ENCODE measurements at places on chromosomes 7 and 10.

DNA sequence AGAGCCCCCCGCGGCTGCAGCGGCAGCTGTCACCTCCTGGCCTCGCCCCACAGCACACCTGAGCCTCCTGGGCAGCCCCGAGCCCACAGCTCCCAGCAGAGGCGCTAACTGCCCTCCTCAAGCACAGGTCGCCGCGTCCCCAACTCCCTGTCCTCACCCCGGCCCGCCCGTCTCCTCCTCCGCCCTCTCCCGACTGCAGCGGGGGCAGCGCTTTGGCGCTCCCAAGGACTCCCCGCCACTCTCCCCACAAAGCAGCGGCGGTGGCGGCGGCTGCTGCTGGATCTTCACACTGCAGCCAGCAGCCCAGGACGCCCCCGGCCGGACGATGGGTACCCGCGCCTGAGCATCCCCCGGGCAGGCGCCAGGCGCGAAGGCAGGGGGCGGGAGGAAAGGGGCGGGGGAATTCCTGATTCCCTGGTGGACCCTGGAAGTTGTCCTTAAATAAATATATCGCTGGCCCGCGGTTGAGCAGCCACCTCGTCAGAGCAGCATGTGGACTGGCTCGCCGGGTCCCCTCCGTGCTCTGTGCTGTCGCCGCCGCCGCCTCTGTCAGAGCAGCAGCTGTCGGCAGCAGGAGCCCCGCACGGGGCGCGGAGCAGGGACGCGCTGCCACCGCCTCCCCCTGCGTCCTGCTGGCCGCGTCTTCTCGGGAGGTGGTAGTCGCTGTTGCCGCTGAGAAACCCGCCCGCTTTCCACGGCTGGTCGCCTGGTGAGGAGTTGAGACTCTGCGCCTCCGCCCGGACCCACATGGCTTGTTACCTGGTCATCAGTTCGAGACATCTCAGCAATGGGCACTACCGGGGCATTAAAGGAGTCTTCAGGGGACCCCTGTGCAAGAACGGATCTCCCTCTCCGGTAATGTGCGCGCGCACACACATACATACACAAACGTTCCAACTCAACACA is at the start of gene ZNF804B:
Gene ZNF804B (plus strand): TSS at position 471 of the 906 bp plus-strand sequence. CDS start 277 bp downstream, at position 748.
- no peak for DNase-seq

GRCh38 chr10:78563314-78563713 is 505.5 kb upstream of the ZMIZ1 start:
- no peak for DNase-seq

DNA sequence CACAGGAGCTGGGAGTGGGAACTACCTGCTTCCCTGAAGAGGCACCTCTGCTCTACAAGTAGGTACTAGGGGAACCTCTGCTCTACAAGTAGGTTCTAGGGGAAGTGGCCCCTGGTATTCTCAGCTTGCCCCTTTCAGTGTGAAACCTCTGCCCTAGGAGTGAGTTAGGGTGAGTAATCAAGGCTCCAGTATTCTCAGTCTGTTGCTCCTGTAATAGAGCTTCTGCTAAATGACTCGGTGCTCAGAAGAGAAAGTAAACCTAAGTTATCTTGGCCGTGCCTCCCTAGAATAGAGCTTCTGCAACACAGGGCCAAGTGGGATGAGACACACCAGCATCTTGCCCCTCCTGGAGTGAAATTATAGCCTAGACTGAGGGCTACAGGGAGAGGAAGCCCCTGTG is 13.4 kb upstream of the RASSF4 start:
- no peak for DNase-seq

DNA sequence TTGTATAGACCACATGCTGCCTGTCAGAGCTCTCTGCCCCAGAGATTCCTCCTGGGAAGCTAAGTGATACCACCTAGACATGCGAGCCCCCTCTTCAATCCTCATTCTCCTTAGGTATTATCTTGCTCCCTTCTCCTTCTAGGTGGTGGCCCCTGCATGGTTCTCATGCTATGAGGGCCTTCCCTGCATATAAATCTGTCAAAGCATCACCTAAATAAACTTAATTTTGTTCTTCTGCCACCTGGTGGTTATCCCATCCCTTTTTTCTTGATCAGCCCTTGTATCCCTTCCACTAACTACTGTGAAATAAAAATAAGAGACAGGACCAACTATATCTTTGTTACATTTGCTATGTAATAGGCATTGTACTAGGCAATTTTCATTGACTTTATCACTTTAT is 242.1 kb downstream of the CDC14C start:
- DNase-seq, result no peak

DNA sequence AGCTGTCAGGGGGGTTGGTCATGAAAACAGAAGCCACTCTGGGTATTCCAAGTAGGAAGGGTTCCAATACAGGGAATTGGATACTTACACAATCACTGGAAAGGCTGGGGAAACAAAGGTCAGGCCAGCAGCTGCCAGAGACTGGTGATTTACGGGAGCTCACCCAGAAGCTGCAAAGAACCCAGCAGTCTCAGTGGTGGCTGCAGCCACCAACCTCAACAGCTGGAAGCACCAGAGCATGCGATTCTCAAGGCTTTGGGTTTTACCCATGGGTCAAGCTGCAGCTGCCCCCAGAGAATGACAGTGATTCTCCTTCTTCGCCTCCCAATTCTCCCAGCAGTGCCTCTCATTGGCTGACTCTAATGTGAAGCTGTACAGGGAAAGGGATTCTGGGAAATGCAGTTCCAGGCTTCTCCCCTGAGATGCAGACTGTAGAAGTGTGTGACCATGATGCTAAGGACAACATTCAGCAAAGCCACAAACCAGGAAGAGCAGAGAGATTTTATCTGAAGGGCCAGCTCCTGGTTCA is 107.2 kb upstream of the TCF7L2 start:
- peak; percentile 26 for DNase-seq

DNA sequence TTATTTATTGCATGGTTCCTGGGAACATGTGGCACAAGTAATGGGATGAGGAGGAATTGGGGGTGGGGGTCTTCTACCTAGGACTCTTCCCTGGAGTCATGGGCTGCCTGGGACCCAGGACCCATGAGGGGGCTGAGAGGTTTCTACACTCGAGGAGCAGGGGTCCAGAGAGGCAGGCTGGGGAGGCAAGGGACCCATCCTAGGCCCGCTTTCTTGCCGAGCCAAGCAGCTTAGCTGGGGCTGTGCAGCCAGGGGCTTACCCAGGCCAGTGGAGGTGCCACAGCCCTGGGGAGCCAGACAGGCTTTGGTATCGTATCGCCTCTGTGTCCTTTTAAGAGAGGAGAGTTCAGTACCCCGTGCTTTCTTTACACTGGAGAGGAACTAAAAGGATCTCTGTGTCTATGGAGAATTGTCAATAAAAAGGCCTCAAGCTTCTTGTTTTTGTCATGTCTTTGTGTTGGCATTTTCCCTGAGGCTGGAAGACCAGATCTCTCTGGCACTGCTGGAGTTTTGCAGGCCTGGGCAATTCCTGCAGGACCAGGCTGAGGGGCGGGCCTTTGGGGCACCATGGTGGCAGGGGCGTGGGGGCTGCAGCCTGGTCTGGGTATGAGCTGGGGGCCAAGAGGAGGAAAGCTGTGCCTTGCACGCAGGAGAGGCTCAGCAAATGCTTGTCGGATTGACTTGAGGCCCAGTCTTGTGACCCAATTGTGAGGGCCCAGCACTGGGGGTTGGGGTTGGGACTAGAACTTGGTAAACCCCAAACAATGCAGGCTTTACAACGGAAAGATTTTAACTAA is 11.1 kb downstream of the SFRP5 start:
- no peak for DNase-seq

DNA sequence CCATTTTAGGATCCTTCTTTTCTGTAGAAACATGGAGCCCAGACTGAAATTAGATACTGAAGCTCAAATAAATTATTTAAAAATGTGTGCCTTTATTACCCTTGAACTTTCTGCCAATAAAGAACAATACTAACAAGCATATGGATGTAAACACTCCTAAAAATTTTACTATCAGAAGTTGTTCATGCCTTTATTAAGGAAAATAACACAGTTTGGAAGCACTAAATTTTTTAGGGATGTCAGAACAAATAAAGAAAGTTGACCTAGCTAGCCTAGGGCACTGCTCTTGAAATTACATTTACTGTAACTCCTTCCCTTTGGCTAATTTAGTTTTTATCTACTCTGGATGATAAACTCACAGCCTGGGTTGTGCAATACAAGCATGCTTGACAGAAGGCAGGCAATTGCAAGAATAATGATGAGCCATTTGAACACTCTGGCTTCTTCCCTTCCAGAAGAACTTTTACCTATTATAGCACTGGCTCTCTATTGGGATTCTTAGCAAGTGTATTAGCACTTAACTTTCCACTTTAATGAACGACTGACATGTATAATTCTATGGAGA is 351.7 kb upstream of the C7orf33 start:
- no peak for DNase-seq
